ENCODE measurements at places on chromosomes 16 and 17.

DNA sequence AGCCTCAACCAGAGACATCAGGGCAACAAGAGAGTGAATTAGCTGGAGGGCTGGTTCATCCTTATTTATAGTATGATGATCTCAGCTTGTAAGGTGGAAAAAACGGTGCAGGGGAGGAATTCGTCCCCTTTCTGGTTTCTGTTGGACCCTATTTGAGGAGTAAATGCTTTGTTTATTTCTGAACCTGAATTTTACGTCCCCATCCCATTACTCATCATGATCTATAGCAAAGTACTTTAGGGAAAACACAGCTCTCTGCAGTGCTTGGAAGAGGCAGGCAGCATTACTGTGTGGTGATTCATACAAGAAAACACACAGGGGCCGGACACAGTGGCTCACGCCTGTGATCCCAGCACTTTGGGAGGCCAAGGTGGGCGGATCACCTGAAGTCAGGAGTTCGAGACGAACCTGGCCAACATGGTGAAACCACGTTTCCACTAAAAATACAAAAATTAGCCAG, 8.0 kb upstream of the VAT1L start:
- no peak for DNase-seq

DNA sequence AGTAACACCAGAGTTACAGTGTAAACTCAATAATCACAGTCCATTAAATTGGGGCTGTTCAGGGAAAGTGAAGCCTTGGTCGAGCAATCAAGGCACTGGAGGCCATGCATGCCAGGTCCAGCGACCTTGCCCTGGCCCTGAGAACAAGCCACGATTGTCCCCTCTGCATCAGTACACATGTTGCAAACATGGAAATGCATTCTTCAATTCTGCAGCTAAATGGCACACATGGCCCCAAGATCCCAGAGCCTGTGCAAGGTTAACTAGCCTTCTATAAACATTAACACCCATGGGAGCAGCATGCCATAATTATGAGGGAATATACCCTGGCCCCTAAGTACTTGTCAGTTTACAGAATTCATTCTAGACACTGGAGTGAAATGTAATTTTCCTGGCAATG, 204.7 kb downstream of the HS3ST3B1 start:
- DNase-seq, result no peak

GRCh38 chr17:28892024-28892423, 5.5 kb downstream of the FLOT2 start:
- no peak for DNase-seq

DNA sequence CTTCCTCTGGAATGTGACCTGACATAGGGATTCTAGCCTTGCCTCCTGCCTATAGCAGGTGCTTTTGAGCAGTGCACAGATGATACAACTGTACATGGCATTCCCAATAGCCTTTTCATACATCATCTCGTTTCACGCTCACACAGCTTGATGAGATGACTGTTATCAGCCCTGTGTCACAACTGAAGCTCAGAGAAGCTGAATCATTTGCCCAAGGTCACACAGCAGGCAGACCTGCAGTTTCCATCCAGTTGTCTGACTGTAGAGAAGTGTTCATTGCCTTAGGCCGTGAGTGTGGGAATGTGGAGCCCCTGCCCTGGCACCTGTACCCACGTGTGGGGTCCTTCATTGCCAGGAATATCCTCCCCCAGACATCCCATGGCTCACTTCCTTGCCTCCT, 20.1 kb downstream of the WFDC1 start:
- no peak for DNase-seq

DNA sequence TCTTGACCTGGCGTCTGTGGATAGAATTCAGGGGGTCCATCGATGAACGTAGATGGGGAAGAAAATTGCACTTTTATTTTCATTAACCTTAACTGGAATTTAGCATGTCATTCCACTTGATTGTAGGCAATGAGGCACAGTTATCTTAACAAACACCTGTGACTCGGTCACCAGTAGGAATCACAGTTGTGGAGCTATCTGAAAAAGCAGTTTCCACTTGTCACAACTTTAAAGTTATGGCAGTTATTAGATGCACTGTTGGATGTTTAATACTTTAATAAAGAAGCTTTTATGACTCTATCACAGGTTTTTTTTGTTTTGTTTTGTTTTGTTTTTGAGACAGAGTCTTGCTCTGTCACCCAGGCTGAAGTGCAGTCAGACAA, 83.7 kb upstream of the LGALS9 start:
- DNase-seq, result no peak
